T-helper 17 cell (primary cell): ENCODE measurements at places on chromosomes 16 and 17. TPM values are rescaled to one million over a fixed set of nuclear protein-coding genes. Genes with fewer than 3 reads are reported as not detected.

Gene TBC1D3G
- total RNA-seq, result 0.75 TPM

Gene ABCC11
- not detected for total RNA-seq

Gene ABCA9
- total RNA-seq, result 0.08 TPM

Gene PRDM7
- not detected for total RNA-seq

Gene ANKRD40CL
- not detected for total RNA-seq

Gene PTGES3L
- 2.3 TPM for total RNA-seq

Gene CCT6B
- total RNA-seq, result 3.5 TPM
